ENCODE measurements at places on chromosomes 7 and 10.

DNA sequence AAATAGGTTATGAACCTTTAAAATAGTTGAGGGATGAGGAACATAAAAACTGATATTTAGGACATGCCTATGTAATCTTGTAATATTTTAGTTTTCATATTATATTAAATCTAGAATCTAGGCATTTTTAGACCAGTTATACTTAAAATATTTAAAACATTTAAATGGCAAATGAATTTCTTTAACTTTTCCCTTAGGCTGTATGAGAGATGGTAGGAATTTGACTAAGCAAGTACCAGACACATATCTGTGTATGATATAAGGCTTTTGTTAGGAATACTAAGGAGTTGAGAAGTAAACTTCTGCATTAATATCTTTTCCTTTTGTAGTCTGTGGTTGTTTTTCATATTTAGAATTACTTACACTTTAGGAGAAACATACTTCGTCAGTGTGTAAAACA lies 25.1 kb downstream of the SEPTIN7 start:
- DNase-seq = no peak

GRCh38 chr7:70849580-70850235 lies 282.2 kb upstream of the GALNT17 start:
- DNase-seq = no peak

- peak; percentile 46 for DNase-seq
Measured at GRCh38 chr10:62811159-62811875, 4.8 kb downstream of the EGR2 start.

GRCh38 chr7:13990319-13990983 lies 985 bp upstream of the ETV1 start:
- no peak for DNase-seq

All from activated CD4-positive, alpha-beta T cell treated with anti-CD3 and anti-CD28 coated beads, Interleukin-2, amount 50 U/mL, for 1 hour (primary cell).